G401 (cell line): ENCODE measurements at places on chromosomes 16 and 17. TPM values are rescaled to one million over a fixed set of nuclear protein-coding genes. Genes with fewer than 3 reads are reported as not detected.
A peak's percentile ranks its signal among the peaks of the same experiment; 100 is the strongest.

GRCh38 chr16:70695331-70696070 lies 9.6 kb upstream of the MTSS2 start:
- no peak for DNase-seq

- DNase-seq = peak; percentile 25
Measured at GRCh38 chr17:9115214-9116191, 94.2 kb downstream of the NTN1 start.

DNA sequence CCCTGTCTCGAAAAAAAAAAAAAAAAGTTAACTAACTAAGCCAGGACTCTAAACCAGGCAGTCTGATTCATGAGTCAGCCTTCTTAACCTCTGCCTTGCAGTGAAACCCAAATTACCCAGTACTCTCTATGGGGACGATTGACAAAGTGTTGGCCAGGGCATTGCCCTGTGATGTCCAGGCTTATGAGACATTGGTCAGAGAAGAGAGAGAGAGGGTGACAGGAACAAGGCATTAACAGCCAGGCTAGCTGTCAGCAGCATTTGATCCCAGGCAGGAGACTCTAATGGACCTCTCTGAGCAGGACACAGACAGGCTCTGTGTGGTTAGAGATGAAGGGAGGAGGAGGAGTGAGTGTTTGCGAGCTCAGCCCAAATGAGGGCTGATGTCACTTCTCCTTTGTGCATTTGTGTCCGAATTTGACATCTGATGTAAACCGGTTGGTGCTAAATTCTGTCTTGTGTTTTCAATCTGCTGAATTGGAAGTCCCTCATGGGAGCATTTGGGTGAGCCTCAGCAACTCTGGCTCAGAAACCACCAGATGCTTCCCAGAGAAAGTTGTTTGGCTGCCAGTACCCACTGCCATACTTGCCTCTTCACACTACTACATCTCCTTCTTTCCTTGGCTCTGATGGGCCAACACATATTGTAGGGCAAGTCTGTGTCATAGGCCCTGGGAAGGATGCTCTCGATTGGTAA lies 4.3 kb upstream of the MYL4 start:
- DNase-seq = no peak

- DNase-seq = no peak
Measured at GRCh38 chr17:77419547-77420094, 278.9 kb downstream of the SEC14L1 start.

DNA sequence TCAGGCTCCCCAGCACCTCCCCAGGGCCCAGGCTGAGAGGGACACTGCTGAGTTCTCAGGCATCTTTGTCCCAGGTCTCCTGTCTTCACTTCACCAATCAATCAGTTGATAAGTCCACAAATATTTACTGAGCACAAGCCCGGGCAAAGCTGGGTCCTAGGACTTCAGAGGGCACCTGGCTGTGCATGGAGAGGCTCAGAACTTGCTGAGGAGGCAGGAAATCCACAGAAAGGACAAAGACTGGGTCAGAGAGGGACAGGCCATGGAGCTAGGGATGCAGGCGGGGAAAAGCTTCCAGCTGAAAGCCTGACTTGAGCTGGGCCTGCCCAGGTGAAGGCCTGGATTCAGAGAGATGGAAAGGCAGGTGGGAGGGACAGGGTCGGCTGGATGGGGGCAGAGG lies 33.2 kb upstream of the C1QL1 start:
- DNase-seq = no peak

- no peak for DNase-seq
Measured at GRCh38 chr16:57664662-57665025, 3.5 kb upstream of the ADGRG3 start.

Gene OR1F1
- not detected in 2 replicates for total RNA-seq

Gene MAPT
- 0.44 TPM in 1 of 2 replicates, not detected in the other for total RNA-seq
